ENCODE measurements at places on chromosomes 7 and 10.

DNA sequence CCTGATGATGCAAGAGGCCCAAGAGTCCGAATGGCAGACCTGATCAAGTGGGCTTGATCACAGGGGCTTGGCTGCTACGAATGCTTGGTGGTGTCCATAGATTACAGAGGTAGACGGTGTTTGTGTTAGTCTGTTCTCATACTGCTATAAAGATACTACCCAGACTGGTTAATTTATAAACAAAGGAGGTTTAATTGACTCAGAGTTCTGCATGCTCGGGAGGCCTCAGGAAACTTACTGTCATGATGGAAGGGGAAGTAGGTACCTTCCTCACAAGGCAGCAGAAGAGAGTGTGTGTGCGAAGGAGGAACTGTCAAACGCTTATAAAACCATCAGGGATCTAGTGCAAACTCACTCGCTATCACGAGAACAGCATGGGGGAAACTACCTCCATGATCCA is 268.9 kb upstream of the KLF6 start:
- no peak for DNase-seq

GRCh38 chr10:99815621-99816020 is 33.2 kb downstream of the ABCC2 start:
- DNase-seq = no peak

DNA sequence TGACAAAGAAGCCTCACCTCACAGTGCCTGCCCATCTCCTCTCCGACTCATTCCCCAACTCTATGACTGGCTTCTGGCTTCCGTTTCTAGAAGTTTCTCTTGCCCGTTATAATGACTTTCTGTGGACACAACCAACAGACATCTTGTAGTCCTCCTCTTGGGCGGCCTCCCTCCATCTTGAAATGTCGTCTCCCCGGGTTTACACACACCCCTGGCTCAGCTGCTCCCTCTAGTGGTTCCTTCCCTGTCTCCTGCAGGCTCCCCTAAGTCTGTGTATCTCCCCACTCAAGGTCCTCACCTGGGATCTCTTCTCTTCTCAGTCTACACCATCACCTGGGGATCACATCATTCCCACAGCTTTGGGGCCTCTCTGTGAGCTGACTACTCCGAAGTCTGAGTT is 123.4 kb upstream of the NEBL start:
- DNase-seq = peak; percentile 42

GRCh38 chr7:47266131-47266706 is 315.7 kb downstream of the TNS3 start:
- peak; percentile 24 for DNase-seq

DNA sequence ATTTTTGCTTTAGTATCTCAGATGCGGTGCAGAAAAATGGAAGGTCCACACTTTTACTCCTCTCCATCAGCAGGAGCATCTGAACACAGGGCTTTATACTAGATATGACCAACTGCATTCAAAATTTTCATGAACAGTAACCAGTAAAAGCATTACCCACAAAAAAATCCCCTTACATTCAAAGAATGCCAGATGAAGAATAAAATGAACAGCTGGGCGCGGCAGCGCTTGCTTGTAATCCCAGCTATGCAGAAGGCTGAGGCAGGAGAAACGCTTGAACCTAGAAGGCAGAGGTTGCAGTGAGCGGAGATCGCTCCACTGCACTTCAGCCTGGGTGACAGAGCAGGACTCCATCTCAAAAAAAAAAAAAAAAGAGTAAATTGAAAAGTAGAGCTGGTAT is 3.1 kb downstream of the SAR1A start:
- no peak for DNase-seq

GRCh38 chr10:112716924-112717413 is 233.1 kb upstream of the TCF7L2 start:
- DNase-seq = no peak

GRCh38 chr10:70461397-70462348 is 16.9 kb upstream of the PALD1 start:
- DNase-seq = peak; percentile 57

DNA sequence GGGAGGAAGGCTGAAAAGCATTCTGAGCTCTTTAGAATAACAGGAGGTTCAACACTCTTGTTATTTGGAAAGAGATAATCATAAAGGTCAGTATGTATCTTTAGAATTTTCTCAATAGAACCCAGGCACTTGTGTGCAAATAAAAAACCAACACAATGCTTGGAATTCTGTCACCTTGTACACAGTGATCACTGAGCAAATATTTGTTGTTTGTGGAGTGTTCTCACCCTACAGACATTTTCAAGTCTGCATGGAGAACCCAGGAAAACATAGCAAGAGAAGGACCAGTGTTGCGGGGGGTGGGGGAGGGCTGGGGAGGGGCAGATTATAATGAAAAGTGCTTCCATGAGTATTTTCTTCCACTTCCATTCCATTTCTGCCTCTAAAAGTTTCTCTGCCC is 87.4 kb downstream of the FAM107B start:
- no peak for DNase-seq

GRCh38 chr7:18590744-18591340 is 95.3 kb downstream of the HDAC9 start:
- DNase-seq = no peak

- DNase-seq = no peak
Measured at GRCh38 chr10:115951242-115951641, 321.8 kb downstream of the GFRA1 start.

DNA sequence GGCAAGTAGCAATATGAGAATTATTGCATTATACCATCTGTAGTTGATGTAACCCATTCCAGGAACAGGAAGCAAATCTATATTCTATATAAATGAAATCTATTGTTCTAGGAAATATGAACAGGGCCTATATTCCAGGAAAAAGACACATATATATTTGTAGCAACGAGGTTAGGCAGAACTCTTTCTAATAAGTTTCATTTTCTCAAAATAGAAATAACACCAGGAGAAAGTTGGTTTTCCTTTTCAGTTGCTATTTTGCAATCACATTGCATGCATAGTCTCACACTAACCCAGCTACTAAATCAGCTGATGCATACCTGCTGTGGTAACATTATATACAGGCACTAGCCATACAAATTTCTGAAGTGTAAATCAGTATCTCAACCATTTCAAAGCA is 6.2 kb upstream of the IFIT2 start:
- no peak for DNase-seq

GRCh38 chr10:103931603-103932002 is 13.6 kb upstream of the STN1 start:
- DNase-seq = no peak

- DNase-seq = no peak
Measured at GRCh38 chr7:23264916-23265458, 18.4 kb downstream of the GPNMB start.

DNA sequence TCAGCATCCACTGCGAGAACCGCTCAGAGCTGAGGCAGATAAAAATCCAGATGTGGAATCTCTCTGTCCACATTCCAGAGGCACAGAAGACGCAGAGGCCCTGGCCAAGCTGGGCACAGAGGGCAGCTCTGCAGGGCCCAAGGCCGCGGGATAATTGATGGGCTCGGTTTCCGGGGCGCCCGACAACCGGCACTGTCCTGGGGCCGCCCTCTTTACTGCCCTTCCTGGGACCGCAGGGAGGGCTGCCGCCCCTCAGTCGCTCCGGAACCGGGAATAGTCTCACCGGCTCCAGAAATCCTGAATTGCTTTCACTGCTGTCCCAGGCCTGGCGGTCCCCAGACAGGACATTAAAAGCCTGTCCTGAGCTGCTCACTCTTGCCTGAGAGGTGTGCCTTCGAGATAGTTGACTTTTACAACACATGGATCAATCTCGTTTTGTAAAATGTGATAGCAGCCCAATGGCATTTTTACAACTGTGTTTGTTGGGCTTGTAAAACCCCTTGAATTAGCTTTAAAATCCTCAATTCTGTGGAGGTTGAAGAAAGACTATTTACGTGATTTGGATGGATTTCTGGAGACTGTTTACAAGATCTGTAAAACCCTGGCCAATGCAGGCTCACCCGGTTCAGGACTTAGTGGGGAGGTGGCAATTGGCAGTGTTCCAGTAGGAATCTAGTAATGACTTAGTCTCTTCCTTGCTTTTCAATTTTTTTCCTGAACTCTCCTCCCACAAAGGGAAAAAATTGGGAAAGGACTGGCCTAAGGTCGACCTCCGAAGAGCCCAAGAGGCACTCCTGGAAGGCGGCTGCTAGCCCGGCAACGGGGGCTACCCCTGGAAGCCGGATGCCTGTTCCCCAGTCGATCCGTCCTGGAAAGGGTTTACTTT is 1.4 kb upstream of the HOXA6 start:
- DNase-seq = no peak

- DNase-seq = no peak
Measured at GRCh38 chr10:36638462-36639155, 486.8 kb upstream of the ANKRD30A start.

DNA sequence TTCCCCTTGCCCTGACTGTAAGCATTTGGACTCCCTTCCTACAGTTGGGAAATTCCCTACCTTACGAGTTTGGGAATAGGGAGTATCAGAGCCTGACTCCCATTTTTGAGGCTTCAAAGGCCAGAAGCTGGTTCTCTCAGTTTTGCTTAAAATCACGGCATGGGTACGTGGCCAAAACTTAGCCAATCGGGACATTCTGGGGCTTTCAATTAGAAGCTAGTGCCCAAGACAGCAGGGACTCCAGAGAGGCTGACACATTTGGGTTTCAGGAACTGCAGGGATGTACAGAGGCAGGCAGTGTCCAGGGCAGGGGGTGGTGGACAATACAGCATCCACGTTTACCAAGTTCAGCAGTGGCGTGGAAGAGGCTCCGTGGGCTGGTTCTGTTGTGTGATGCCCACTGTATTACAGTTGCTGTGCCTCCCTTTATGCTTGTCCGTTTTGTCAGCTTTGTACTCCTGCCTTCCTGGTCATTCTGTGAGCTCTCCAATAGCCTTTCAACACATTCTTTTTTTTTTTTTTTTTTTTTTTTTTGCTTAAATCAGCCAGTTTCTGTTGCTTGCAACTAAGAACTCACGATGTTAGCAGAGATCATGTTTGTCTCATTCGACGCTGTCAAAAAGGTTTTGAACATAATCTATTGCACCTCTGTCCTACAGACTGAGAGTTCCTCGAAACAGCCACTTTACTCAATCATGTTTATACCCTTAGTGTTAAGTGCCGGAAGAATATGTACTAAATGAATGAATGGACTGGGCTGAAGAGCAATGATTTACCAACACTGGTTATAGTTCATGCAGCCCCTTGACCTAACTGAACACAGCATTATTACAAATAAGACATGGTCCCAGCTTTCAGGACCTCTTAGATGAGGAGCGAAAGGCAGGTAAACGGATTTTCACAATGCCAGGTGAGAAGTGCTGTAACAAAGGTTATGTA is 1.1 kb downstream of the GGCT start:
- no peak for DNase-seq

- peak; percentile 19 for DNase-seq
Measured at GRCh38 chr7:43869867-43870240, 537 bp upstream of the MRPS24 start.
